A549 treated with Hydrocortisone at 1 μM for 4 hours (cell line): ENCODE measurements at places on chromosomes 16 and 17. TPM values are rescaled to one million over a fixed set of nuclear protein-coding genes. Genes with fewer than 3 reads are reported as not detected.

The HASPIN gene
- 12.4 to 16.1 TPM (median 12.6 TPM) in 5 replicates for total RNA-seq

The CACNG5 gene
- 0.16 TPM in 1 of 5 replicates, not detected in the others for total RNA-seq

The FNDC8 gene
- total RNA-seq: 0.06 to 0.16 TPM (median 0.08 TPM) in 5 replicates

The MRTFB gene
- total RNA-seq: 8.1 to 17.2 TPM (median 13.6 TPM) in 5 replicates

The SLC2A4 gene
- 0.39 to 0.59 TPM (median 0.50 TPM) in 5 replicates for total RNA-seq

The RASL10B gene
- 0.13 to 0.15 TPM (median 0.14 TPM) in 5 replicates for total RNA-seq

The RPGRIP1L gene
- 9.0 to 12.3 TPM (median 9.9 TPM) in 5 replicates for total RNA-seq

The MEOX1 gene
- not detected in 5 replicates for total RNA-seq

The SRCIN1 gene
- total RNA-seq: 2.0 to 3.2 TPM (median 2.7 TPM) in 5 replicates
